Right atrium auricular region (tissue), 2 donors: ENCODE measurements at places on chromosomes 3 and 15. TPM values are rescaled to one million over a fixed set of nuclear protein-coding genes. Genes with fewer than 3 reads are reported as not detected.

IGF2BP2 gene
- 11.0 TPM for total RNA-seq

DNA sequence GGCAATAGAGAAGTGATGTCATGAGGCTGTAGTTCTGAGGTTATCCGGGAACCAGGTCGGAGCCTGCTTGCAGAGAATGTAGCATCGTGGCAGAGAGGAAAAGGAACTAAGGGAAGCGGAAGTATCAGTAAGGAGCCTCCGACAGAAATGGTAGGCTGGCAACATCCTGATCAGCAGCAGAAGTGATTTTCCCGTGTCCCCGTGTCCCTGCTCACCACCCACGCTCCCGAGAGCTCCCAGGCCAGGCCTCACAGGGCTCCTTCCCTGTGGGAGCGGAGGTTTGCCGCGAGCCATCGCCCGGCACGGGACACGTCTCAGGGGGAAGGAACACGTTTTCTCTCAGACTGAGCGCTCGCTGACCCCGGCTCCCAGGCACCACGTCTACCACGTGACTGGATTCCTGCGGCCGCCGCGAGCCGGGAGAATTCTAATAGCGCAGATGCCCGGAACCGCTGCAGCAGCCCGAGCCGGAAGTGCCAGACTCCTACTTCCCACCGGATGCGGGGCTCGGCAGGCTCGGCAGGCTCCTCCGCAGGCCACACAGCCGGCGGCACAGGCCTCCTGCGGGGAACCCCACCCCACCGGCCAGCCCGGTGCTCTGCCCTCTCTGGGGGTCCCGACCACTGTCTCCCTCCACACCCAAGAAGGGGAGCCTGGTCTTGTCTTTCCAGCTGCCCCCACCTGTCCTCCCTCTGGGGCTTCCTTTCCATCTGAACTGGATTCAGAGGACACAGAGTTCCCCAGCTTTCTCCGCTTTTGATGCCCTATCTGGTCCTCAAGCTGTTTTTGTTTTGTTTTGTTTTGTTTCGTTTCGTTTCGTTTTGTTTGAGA lies 99.3 kb downstream of the BDH1 start:
- DNase-seq, result peak; percentile 93

CNTN3 gene
- 3.5 TPM for total RNA-seq

BFSP2 gene
- total RNA-seq, result not detected

SFMBT1 gene
- 16.7 TPM for total RNA-seq

- no peak for DNase-seq
Measured at GRCh38 chr3:171350364-171350763, 109.8 kb downstream of the TNIK start.

CHRFAM7A gene
- total RNA-seq, result 1.2 TPM

KLHL6 gene
- 1.4 TPM for total RNA-seq

DNA sequence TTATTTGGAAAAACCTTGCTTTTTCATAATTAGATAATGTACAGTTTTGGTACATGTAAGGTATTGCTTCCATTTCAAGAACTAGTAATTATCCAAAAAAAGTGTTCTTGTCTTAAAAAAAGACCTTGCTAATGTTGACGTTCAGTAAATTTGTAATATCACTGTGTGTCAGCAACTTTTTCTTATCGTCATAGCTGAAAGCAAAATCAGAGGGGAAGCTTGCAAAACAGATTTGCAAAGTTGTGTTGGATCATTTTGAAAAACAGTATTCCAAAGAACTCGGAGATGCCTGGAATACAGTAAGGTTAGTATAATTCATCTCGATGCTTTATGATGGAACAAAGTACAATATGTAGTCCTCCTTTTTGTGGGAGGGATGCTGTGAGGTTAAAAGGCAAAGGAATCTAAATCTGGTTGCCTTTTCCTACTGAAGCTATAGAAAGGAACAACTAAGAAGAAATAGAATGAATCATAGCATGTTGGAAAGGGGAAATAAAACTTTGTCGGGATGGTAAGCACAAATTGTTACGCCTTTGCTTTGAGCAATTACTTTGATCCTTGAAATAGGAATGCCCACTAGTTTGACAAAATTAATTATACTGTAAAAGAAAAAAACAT lies 1.5 kb downstream of the NSUN3 start:
- no peak for DNase-seq

FBN1 gene
- total RNA-seq, result 57.1 TPM

GRCh38 chr15:68801572-68802148 lies 19.0 kb downstream of the ANP32A start:
- DNase-seq, result no peak

NUP210 gene
- total RNA-seq, result 4.4 TPM

SNX33 gene
- total RNA-seq, result 10.3 TPM

GRCh38 chr3:150357923-150358607 lies 50.0 kb upstream of the TSC22D2 start:
- no peak for DNase-seq

DNA sequence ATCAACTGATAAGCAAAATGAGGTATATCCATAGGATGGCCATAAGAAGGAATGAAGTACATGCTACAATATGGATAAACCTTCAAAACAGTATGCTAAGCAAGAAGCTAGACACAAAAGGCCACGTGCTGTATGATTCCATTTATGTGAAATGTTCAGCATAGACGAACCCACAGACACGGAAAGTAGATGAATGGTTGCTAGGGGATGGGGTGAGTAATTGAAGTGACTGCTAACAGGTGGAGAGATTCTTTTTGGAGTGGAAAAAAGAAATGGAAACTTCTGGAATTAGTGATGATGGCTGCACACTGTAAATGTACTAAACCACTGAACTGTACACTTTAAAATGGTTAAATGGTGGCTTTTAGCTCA lies 630 bp upstream of the EFCAB12 start:
- DNase-seq, result no peak

- DNase-seq, result no peak
Measured at GRCh38 chr15:69524296-69524695, 71.7 kb downstream of the RPLP1 start.

DNA sequence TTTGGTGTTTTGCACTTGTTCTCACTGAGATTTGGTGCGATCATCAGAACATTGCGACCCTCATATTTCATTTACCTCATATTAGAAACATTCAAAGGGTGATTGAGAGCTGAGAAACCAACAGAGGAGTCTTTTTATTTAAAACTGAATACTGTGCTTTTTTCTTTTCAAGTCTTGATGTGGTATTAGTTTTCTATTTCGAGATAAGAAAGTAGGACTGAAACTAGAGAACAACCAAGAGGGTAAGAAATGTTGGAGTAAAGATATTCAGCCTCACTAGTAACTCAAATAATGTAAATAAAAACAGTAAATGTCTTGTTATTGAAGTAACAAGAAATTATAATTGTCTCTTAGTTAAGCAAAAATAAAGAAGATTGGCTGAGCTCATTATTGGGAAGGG lies 26.5 kb downstream of the EFHB start:
- DNase-seq, result no peak

DNA sequence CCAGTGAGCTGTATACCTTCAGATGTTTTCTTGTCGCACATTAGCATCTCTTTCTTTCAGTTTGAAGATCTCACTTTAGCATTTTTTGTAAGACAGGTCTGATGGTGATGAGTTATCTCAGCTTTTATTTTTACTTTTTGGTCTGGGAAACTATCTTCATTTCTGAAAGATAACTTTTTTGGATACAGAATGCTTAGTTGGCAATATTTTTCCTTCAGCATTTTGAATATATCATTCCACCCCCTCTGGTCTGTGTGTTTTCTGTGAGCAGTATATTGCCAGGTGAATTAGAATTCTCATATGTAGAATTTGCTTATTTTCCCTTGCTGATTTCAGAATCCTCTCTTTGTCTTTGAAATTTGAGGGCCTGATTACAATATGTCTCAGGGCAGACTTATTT lies 743.3 kb downstream of the PLOD2 start:
- DNase-seq, result no peak

ZDHHC23 gene
- 1.1 TPM for total RNA-seq

GRCh38 chr3:28598165-28598564 lies 249.5 kb upstream of the AZI2 start:
- DNase-seq, result no peak

SETMAR gene
- 18.5 TPM for total RNA-seq

DNA sequence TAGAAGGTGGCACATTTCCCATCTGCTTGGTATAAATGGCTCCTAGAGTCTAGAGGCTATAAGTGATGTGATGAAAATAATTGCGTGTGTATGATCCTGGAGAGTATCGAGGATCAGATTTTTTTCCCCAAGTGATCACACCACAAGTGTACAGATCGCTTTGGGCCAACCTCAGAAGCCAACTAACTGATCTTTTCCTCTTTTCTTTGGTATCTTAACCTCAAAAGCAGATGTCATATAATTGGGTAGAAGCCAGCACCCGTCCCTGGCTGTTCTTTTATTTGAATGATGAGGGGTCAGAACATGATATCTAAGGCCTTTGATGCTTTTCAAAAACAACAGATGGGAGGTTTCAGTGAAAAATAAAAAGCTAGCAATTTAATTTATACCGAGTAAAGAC lies 3.3 kb downstream of the P2RY14 start:
- no peak for DNase-seq

DNA sequence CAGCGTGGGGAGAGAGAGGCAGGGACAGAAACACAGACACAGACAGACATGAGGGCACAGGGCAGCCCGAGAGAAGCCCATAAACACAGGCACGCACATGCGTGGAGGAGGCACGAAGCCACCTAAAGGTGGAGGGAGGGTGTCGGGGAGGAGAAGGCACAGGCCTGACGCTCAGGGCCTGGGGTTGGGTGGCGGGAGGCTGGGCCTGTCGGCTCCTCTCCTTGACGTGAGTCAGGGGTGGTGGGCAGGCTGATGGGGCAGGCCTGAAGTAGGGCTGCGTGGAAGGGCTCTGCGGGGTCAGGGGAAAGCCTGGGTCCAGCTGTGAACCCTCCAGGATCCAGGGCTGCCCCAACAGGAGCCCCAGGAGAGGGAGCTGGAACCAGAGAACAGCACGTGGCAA lies 74.2 kb downstream of the EPHB3 start:
- DNase-seq, result no peak

DNA sequence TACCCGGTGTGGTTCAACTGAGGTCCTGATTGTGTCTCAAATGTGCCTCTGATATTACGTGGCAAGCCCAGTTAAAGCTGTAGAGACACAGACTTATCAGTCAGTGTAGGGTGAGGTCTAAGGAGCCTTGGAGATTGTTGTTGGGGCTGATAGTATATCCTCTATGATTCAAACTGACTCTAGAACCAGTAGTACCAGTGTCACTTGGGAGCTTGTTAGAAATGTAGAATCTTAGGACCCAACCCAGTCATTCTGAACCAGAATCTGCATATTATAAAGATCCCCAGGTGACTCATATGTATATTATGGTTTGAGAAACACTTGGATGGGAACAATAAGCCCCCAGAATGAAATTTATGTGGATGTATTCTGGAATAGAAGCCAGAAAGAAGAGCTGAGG lies 83.5 kb downstream of the PIK3R4 start:
- no peak for DNase-seq

GRCh38 chr15:74950078-74950908 lies 6.3 kb downstream of the RPP25 start:
- DNase-seq, result peak; percentile 86

GRCh38 chr15:29859293-29859692 lies 37.0 kb upstream of the TJP1 start:
- no peak for DNase-seq

GRCh38 chr3:18334837-18335601 lies 90.1 kb downstream of the SATB1 start:
- no peak for DNase-seq

DNA sequence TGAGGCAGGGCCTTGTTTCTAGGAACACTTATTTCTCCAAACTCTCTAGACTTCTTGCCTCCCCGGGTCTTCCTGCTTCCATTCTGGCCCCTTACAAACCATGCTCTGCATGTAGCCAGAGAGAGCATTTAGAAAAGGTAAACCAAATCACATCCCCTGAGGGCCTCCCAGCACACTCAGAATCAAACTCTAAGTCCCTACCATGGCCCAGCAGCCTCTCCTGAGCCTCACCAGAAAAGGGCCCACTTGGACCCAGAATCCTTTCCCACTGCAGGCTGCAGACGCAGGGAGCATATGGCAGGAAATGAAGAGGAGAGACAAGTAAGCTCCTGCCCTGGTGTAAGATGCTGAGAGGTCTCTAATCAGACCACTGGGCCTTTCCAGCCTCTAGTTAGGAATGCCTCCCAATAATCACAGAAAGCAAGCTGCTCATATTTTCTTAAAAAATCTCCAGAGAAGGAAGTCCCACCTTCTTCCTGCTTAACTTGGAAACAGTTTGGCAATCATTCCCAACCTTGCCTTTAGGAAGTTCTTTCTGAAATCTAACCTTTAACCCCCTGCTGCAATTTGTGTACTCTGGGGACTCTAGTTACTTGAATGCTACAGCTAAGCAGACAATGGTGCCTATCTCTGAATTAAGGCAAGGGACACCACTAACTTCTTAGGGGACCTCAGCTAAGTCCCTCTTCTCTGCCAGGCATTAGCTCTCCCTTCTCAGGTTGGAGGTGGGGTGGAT lies 4.2 kb downstream of the AMOTL2 start:
- DNase-seq, result no peak

GRCh38 chr3:38140326-38141172 lies 2.1 kb downstream of the MYD88 start:
- no peak for DNase-seq

- no peak for DNase-seq
Measured at GRCh38 chr15:70063980-70064379, 33.7 kb downstream of the TLE3 start.

DNA sequence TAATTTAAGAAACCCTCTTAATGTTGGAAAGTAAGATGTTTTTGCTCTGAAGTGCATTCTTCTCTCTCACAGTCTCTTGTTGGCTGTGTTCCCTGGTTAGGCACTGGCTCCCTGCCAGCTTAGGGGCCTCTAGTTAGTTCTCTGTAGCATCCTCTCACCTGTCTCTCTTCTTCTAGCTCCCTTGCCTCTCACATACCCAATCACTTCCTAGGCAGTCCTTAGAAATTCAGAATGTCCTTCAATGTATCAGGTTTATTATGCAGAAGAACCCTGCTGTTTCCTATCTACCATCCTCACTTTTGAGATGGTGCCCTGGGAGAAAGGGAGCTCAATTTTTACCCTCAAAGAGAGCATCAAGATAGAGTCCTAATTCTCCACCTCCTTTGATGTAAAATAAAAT lies 36.2 kb upstream of the CPNE4 start:
- DNase-seq, result no peak

DNA sequence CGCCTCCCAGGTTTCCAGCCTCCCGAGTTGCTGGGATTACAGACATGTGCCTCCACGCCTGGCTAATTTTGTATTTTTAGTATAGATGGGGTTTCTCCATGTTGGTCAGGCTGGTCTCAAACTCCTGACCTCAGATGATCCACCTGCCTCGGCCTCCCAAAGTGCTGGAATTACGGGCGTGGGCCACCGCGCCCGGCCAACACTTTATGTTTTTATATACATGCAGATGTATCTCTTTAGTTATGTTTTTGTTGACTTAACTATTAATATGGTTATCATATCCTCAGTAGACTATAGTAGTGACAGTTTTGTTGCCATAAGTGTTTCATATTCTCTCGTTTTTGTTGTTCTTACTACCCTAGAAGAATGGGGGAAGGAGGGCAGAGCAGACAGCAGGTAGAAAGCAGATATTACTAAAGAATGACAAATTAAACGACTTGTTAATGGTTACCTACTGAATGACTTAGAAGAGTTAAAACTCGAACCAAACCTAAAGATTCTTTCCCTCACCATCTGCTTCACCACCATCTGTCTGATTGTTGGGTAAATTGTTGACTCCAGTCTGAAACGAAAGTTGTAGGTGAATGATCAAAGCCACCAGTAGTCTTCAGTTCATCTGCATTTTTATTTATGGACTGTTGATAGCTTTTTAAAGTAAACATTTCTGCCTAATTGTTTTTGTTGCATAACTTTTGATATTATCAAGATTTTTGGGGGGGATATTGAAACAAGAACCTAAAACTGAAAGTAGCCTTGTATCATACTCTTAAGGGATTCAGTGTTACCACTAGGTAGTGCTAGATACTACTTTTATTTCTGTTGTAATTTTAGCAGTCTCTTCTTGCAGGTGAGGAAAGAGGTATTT lies 89.3 kb downstream of the RASA2 start:
- DNase-seq, result no peak
